ENCODE measurements at places on chromosomes 11 and 22. TPM values are rescaled to one million over a fixed set of nuclear protein-coding genes. Genes with fewer than 3 reads are reported as not detected.
A peak's percentile ranks its signal among the peaks of the same experiment; 100 is the strongest.

Gene NAP1L4
- total RNA-seq = 98.3 TPM

Gene APOA5
- total RNA-seq = not detected

Gene MMP27
- 2.1 TPM for total RNA-seq

Gene ETS1
- 92.1 TPM for total RNA-seq

Gene PDE3B
- total RNA-seq = 177 TPM

Gene ALX4
- under 0.01 TPM for total RNA-seq

Gene MMP1
- total RNA-seq = not detected

Gene RNF215
- 14.0 TPM for total RNA-seq

Gene UPB1
- total RNA-seq = 0.44 TPM

GRCh38 chr22:44277386-44278135 lies 35.2 kb downstream of the SHISAL1 start:
- H3K36me3 ChIP-seq = no peaks in the 10 kb centered on the region
- DNase-seq = no peak
- H3K4me1 ChIP-seq = no peaks in the 10 kb centered on the region
- no peak overlapping the region for H3K27ac ChIP-seq
- peaks cover 27% of the 10 kb centered on the region for H3K27me3 ChIP-seq

GRCh38 chr11:76317296-76317695 lies 63.6 kb downstream of the THAP12 start:
- H3K27me3 ChIP-seq = peaks cover 23% of the 10 kb centered on the region
- no peak overlapping the region for H3K27ac ChIP-seq
- H3K36me3 ChIP-seq = no peaks in the 10 kb centered on the region

DNA sequence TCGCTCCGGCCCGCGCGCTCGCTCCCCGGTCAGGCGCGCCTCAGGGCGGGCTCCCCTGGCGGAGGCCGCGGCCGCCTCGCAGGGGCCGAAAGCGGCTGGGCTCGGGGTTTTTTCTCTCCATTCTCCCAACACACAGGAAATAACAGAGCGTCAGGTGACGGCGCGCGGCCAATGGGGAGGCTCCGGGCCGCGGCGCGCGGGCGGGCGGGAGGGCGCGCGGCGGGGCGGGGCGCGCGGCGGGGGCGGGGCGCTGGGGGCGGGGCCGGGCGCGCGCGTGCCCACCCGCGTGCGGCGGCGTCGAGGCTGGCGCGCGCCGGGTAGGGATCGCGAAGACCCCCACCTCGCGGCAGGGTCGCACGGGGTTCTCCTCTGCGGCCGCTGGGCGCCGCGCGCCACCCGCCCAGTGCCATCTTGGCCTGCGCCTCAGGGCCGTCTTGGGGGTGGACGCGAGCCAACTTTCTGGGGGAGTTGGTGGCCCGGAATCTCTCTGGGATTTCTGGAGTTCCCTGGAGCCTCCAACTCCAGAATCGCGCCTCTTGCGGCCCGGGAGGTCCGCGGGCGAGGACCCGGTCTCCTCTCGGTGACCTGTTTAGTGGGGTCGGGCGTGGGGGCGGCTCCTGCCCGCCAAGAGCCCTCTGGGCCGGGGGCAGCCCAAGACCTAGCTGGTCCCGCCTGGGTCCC lies at the start of gene TCF20:
TCF20 (minus strand) TSS at position 144 of the 681 bp plus-strand sequence. CDS start 55,348 bp downstream, outside the sequence.
- peaks cover 6% of the 10 kb centered on the region for H3K4me1 ChIP-seq
- H3K27me3 ChIP-seq = no peaks in the 10 kb centered on the region
- peak within 1 kb of the TSS; percentile 94 for H3K27ac ChIP-seq
- DNase-seq = peak; percentile 77

DNA sequence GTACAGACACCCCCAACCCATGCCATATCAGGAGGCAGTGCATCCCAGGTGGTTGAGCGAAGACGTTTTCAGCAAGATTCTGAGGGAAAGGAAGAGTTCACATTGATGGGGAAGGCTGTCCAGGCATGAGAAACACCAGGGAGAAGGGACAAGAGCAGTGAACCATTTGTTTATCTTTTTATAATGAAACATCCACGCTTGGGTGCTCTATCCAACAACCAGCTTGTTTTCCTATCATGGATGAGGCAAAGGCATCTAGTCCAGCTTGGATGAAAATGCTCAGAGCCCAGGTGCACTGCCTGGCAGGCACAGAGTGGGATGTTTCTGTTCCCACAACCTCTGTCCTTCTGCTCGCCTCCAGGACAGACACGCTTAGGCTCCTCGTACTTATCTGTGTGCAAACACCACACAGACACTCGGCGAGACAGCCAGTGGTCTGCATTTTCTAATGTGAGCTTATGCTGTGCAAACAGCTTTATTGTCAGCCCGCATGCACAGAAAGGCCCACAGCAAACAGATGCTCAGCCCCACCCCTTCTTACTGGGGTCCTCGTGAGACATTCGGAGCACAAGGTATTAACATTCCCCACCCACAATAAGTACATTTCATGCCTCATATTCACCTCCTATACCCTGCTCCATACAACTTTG lies 45.4 kb upstream of the NTM start:
- no peaks in the 10 kb centered on the region for H3K4me1 ChIP-seq
- no peaks in the 10 kb centered on the region for H3K27me3 ChIP-seq
- no peaks in the 10 kb centered on the region for H3K36me3 ChIP-seq
- DNase-seq = no peak

GRCh38 chr11:125476721-125477120 lies 19.3 kb downstream of the FEZ1 start:
- no peak overlapping the region for H3K4me3 ChIP-seq
- H3K27me3 ChIP-seq = no peaks in the 10 kb centered on the region
- no peaks in the 10 kb centered on the region for H3K4me1 ChIP-seq
- no peak overlapping the region for H3K27ac ChIP-seq
- DNase-seq = no peak

DNA sequence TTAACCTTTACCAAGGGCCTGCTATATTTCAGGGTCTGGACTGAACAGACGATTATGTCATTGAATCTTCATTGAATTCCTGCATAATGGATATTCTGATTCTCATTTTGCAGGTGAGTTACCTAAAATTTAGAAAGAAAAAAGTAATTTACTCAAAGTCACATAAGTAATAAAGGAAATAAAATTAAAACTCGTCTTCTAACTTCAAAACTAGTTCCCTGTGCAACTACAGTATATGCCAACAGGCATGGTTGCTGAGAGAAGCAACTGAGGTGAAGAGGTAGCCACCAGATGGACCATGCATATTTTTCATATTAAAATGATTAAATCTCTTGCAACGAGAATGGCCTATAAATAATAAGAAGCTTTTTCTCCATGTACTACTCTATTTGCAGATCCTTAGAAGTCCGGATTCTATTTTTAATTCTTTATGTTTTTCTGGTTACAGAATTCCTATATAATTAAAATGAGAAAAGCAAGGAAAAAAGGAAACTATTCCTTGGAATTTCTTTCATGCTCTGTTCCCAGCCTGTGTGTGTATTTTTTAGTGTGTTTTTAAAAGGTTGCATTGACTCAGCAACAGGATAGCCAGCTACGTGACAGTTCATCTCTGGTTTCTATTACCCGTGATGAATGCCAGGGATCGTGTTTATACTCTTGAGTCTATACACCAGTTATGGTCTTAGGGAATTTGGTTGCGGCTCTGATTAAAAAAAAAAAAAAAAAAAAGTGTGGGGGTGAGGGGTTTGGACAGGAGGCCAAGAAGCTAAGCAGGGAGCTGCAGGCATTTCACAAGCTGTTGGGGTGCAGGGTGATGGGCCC lies 186.8 kb downstream of the ETS1 start:
- H3K27ac ChIP-seq = no peak overlapping the region
- H3K4me3 ChIP-seq = no peak overlapping the region
- no peaks in the 10 kb centered on the region for H3K4me1 ChIP-seq
- DNase-seq = no peak

- DNase-seq = no peak
- no peaks in the 10 kb centered on the region for H3K4me1 ChIP-seq
- no peaks in the 10 kb centered on the region for H3K36me3 ChIP-seq
- no peak overlapping the region for H3K4me3 ChIP-seq
- H3K27ac ChIP-seq = no peak overlapping the region
Observed at GRCh38 chr11:78715639-78716311, 141.1 kb upstream of the NARS2 start.

GRCh38 chr11:58927393-58928106 lies 11.7 kb upstream of the GLYATL1 start:
- H3K4me1 ChIP-seq = no peaks in the 10 kb centered on the region
- DNase-seq = no peak
- peak overlapping the region; percentile 24 for H3K4me3 ChIP-seq
- H3K27me3 ChIP-seq = no peaks in the 10 kb centered on the region
- no peak overlapping the region for H3K27ac ChIP-seq

DNA sequence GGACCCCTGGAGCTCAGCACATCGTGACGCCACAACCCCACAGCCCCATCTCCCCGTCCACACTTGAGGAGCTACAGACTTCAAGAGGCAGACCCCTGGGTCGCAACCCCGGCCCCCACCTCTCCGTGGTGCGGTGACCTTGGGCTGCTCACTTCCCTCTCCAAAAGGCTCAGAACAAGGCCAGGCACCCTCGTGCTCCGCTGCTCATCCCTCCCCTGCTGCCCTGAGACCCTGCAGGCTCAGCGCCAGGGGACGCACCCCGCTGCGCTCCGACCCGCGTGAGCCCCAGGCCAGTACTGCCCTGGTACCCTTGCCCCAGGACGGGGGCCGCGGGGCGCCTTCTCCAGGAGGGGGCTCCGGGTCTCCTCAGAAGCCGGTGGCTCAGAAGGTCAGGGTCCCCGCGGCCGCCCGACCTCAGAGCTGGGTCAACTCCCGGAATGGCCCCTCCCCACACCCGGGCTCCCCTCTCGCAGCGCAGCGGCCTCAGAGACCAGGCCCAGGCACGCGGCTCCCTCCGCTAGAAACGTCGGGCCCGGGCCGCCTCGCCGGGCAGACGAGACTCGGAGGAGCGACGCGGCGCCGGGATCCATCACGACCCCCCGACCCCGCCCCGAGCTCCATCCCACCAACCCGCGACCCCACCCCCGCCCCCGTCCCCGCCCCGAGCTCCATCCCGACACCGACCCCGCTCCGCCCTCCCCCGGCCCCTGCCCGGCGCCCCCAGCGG lies 563 bp downstream of the GATD1 start:
- H3K27ac ChIP-seq = peak overlapping the region; percentile 89
- H3K36me3 ChIP-seq = no peaks in the 10 kb centered on the region
- no peak for DNase-seq

DNA sequence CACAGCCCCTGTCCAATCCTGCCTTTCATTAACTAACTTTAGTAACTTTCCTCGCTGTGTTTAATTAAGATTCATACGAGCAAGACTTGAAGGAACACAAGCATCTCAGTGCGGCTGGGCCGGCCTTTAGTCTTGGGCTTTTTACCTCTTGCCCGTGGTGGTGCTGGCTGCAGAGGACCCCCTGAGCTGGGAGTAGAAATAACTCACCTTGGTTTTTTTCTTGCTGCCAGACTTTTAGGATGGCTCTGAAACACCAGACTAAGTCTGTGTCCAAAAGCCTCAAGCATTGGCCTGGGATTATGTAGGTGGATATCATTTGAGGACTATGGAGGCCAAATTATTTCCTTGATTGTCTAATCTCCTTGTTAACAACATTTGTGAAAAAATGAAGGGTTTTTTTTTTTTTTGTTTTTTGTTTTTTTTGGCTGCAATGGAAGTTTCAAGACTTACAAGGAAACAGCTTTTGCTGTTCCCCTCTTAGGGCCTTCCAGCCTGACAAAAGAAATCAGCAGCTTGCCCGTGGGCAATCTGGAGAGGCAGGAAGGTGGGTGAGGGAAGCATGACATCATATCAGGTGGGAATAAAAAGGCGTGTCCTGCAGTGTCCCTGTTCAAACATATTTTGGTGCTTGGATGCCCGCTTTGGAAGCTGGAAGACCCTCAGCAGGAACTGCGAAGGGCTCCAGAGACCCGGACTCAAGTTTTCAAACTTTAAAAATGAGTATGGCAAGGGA lies 44.0 kb downstream of the SMIM38 start:
- H3K36me3 ChIP-seq = no peaks in the 10 kb centered on the region
- no peak for DNase-seq
- H3K4me1 ChIP-seq = no peaks in the 10 kb centered on the region

- no peak for DNase-seq
- no peaks in the 10 kb centered on the region for H3K36me3 ChIP-seq
- H3K4me1 ChIP-seq = no peaks in the 10 kb centered on the region
- peaks cover 9% of the 10 kb centered on the region for H3K27me3 ChIP-seq
- H3K27ac ChIP-seq = no peak overlapping the region
Observed at GRCh38 chr22:50074056-50074455, 11.2 kb downstream of the MLC1 start.

GRCh38 chr11:61133956-61134662 lies 27.1 kb downstream of the VPS37C start:
- peaks cover 4% of the 10 kb centered on the region for H3K4me1 ChIP-seq
- no peak for DNase-seq
- H3K27me3 ChIP-seq = no peaks in the 10 kb centered on the region

DNA sequence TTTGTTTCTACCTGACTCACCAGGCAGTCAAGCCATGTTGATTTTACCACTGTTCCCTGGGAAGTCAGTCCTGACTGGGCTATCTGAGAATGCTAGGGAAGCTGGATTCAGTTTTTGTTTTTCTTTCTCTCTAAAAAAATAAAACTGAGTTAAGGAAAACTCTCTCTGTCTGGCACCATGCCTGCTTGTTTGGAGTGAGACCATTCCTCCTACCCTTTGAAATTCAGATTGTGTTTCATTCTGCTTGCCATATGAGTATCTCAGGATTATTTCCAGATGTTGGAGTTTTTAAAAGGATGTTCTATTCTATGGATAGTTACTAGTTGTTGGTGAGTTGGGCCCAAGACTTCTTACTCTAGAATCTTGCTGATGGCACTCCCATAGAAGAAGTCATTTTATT lies 1917.0 kb downstream of the LRRC4C start:
- DNase-seq = no peak
- H3K4me3 ChIP-seq = no peak overlapping the region
- peak overlapping the region; percentile 60 for H3K27ac ChIP-seq
- no peaks in the 10 kb centered on the region for H3K4me1 ChIP-seq

DNA sequence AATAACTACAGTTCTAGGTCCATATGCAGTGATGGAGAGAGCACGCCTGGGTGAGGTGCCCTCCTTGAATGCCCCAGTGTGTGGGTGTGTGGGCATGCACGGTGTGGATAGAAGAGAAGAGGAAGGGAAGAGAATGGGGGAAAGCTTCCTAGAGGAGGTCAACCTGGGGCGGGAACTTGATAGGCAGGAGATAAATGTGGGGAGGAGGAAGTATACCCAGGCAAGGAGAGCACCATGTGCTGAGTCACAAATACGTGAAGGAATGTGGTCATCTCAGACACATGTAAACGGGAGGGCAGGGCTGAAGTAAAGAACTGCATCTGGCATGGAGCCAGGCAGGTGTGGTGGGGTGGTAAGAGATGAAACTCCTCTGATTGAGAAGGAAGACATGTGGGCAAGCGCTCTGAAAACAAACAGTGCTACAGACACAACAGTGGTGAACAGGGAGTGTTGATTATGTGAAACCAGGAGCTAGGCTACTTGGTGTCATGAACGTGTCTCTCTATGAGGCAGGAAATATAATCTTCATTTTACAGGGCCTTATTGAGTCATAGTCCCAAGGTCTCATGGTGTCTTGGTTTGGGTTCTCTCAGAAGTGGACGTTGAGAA lies 61.5 kb upstream of the EED start:
- H3K27me3 ChIP-seq = no peaks in the 10 kb centered on the region
- H3K4me1 ChIP-seq = peaks cover 5% of the 10 kb centered on the region
- H3K36me3 ChIP-seq = no peaks in the 10 kb centered on the region
- no peak for DNase-seq
- no peak overlapping the region for H3K27ac ChIP-seq

All from breast epithelium (tissue), 4 donors.